Chondrocyte (in vitro differentiated cells): ENCODE measurements at places on chromosomes 5 and 9. TPM values are rescaled to one million over a fixed set of nuclear protein-coding genes. Genes with fewer than 3 reads are reported as not detected.

- DNase-seq = no peak
These were observed 139.6 kb downstream of the MAN2A1 start for GRCh38 chr5:109829331-109829730.

DNA sequence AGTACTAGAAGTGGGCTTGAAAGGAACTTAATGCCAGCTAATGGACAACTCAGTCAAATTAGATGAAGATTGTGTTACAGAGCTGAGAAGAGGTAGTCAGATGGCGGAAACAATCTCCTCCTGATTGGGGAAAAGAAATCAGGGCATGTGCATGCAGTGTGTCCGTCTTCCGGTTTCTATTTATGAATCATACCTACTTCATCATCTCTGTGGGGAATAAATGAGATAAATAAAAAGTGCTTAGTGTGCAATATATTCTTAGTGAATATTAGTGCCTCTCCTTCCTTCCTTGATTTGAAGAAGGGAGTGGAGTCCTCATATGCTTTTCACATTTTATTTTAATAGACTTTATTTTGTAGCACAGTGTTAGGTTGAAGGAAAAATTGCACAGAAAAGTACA, 108.7 kb upstream of the NFIL3 start:
- no peak for DNase-seq

NCS1 gene
- 50.0 to 59.5 TPM (median 56.6 TPM) in 3 replicates for total RNA-seq

DNA sequence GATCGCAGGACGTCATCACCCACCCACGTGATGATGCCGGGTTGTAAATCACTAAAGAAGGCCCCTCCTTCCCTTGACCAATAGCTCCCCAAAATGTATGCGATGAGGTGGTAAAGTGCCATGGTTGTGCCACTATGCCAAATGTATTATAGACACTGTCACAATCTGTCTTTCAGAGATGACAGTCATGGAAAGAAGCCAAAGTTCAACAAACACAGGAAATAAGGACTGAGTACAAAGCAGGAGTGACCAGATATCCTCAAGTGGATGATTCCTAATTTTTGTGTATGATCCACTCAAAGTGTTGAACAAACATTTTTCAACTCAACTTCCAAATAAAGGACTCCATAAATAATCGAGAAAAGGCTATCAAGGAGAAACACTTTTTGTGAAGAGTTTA, 12.5 kb downstream of the GLIS3 start:
- no peak for DNase-seq

DPYSL3 gene
- total RNA-seq = 60.2 to 63.1 TPM (median 60.4 TPM) in 3 replicates

FKTN gene
- total RNA-seq = 16.2 to 21.9 TPM (median 21.4 TPM) in 3 replicates

- DNase-seq = no peak
These were observed 735 bp downstream of the IDNK start for GRCh38 chr9:83623679-83624076.

GRCh38 chr9:114405294-114406034, 17.7 kb upstream of the AKNA start:
- no peak for DNase-seq

DNA sequence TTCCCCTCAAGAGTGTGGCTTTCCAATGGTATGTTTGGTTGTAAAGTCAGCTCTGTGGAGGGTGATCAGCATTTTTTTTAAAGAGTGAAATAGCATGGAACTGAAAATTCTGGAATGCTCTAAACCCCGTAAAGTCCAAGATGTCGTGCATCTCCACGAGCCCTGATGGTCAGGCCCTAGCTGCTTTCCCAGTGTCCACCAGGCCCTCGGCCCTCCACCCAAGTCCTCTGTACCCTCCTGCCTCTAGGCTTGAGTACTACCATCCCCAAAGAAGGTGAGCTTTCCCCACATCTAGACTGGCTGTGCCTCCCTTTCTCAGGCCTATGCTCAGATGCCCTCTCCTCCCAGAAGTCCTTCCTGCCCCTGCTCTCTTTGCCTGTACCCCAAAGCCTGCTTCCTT, 280.3 kb downstream of the GADD45G start:
- DNase-seq = peak; percentile 66

- no peak for DNase-seq
These were observed 67.3 kb upstream of the ZFR start for GRCh38 chr5:32511776-32512374.

DNA sequence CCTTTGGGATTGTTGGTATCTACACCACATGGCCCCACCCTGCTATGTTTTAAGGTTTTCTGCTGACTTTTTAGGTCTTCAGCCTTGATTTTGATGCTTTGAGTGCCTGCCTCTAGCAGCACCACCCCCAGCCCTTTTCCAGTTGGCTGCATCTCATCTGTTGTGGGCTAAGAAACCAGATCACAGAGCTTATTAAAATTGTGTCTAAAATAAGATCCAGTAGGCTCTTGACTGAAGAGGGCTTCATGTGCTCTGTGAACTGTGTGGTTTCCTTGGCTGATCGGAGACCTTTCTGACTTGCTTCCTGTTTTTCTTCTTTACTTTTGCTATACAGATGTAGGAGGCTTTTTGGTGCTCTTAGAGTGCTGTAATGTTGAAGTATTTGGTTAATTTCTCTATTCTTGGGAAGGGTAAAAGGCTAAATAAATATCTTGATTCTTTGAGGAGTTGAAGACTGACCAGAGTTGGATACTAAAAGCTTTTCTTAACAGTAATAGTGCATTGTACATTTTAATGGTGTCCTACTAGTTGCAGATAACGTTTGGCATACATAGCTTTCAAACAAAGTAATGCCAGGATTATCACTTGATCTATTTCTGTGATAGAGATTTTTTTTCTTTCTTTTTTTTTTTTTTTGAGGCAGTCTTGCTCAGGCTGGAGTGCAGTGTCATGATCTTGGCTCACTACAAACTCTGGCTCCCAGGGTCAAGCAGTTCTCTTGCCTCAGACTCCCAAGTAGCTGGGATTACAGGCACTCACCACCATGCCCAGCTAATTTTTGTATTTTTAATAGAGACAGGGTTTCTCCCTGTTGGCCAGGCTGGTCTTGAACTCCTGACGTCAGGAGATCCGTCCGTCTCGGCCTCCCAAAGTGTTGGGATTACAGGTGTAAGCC, 4.5 kb downstream of the UBE2D2 start:
- peak; percentile 38 for DNase-seq

DNA sequence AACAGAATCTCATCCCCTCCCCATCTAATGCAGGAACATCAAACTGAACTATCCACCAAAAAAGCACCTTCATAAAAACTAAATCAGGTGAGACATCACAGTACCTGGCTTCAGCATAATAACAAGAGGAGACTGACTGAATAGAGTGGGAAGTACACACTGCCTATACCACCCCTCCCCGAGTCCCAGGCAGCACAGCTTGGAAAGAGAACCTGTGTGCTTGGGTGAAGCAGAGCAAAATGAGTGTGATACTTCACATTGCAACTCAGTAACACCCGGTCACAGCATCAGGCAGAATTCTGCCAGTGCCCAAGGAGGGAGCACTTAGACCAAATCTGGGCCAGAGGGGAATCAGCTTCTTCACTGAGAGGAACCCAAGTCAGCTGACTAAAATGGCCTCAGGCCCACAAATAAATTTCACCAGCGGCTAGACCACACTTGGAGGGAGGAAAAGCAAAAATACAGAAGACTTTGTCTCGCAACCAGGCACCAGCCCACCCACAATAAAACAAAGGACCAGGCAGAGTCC, 69.3 kb upstream of the OR2K2 start:
- no peak for DNase-seq

- no peak for DNase-seq
These were observed 961.6 kb upstream of the CDH18 start for GRCh38 chr5:20949636-20950035.

DNA sequence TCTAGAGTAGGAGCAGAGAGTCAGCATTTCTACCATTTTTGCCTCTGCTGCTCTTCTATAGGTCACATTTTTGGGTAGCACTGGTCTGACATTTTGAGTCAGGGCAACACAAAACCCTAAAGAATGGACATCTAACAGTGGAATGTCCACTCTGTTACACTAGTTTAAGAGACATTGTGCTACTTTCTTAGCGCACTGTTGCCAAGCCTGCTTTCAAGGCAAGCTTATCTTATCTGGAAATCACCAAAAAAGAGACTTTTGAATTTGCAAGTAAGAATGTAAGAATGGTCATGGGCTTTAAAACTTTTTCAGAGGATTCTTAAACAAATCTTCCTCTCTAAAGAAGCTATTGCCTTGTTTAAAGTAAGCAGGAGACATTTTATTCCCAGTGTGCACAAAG, 73.0 kb upstream of the STARD4 start:
- DNase-seq = no peak

DNA sequence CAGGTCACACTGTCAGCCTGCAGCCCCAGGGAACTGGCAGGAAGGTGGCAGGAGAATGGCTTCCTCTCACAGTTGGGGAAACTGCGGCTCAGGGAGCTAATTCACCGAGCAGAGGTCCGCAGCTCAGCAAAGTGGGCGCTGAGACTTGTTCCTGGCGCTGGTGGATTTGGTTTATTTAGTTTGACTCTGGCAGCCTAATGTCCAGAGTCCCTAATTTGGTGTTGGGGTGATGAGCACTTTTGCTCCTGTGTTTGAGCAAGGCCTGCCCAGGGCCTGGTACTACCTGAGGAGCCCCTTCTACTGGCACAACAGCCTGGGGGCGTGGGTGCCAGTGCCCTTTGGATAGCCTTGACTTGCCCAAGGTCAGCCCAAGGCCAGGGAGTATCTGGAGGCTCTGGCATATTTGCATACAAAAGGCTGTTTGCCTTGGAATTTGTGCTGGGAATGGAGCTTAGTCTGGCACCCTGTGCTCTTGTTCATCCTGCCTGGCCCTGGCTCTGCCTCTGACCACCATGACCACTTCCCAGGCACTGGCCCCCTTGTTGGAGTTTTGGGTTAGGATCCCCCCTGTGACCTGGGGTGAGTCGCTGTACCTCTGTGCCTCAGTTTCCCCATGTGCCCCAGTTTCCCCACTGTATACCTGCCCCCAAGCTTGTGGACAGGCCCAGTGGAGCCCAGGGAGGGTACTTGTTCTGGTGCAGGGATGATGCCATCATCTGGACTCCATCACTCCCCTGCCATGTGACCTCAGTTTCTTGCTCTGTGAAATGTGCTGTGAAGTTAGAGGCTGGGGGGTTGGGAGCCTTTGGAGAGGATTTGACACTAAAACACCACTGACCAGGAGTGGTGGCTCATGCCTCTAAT, 1.4 kb downstream of the SUSD3 start:
- DNase-seq = no peak

SPATA31C1 gene
- not detected in 3 replicates for total RNA-seq

GRCh38 chr9:71670121-71670520, 98.2 kb downstream of the CEMIP2 start:
- no peak for DNase-seq

DNA sequence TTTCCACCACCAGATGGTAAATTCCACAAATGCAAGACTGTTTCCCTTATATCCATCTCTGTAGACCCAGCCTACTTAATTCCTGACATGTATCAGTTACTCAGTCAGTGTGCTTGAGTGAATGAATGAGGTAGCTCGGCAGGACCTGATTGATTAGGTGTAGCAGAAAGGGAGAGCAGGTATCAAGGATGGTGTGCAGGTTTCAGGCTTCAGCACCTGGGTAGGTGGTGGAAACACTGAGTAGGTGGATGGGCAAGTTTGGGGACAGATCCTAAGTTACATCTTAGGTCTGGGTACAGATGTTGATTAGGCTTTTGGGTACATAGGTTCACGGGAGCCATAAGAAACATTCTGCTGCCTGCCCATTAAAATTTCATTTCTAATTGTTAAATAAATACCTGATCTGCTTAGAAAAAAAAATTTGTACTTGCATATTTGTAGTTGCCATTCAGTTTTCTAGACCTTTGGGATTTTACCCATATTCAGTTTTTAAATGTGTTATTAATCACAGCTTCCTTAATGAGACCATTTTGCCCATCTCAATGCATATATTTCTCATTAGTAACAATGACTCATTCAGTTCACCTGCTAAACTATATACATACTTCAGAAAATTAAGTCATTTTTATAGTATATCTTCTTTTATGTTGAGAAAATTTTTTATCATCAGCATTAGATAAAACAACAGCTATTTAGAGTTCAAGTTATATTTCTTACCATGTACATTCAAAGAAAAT, 111.8 kb downstream of the INIP start:
- DNase-seq = no peak

DNA sequence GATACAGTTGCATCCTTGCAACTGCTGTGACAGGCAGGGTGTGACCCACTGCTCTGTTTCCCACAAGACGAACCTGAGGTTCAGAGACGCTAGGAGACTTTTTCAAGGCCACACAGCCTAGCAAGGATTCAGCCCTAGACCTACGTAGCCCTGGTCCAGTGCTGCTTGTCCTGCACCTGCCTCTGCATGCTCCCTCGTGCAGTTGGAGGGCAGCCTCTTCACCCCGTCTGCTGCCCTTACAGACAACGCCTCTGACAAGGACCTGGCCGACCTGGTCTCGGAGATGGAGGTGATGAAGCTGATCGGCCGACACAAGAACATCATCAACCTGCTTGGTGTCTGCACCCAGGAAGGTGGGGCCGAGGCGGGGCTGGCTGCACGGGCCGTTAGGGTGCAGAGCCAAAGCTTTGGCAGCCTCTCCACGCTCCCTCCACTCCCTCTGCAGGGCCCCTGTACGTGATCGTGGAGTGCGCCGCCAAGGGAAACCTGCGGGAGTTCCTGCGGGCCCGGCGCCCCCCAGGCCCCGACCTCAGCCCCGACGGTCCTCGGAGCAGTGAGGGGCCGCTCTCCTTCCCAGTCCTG, 8.5 kb downstream of the FGFR4 start:
- no peak for DNase-seq

GRCh38 chr5:149521739-149522685, 29.2 kb downstream of the CSNK1A1 start:
- DNase-seq = no peak

GPX8 gene
- 196 to 212 TPM (median 198 TPM) in 3 replicates for total RNA-seq

DNA sequence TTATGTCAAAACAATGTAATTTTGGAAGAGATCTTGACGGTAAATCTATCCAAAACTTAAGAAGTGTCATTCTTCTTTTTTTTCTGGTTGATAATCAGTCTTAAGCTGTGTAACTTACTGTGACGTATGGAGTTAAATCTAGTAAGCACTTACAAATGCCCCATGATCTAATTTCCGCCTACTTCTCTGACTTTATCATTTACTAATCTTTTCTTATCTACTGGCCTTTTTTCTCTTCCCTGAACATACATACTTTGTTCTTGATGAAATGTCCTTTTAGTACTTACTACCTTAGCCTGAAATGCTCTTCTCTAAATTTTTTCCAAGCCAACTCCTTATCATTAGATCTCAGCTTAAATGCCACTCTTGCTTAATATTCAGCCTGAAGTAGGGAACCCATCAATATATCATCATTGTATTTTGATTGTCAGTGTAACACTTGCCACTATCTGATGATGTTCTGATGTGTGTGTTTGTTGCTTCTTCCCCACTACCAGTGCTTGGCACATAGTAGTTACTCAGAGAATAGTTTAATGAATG, 27.6 kb downstream of the AP3S1 start:
- DNase-seq = no peak

GRCh38 chr5:127846884-127847283, 143.7 kb downstream of the CCDC192 start:
- no peak for DNase-seq

DNA sequence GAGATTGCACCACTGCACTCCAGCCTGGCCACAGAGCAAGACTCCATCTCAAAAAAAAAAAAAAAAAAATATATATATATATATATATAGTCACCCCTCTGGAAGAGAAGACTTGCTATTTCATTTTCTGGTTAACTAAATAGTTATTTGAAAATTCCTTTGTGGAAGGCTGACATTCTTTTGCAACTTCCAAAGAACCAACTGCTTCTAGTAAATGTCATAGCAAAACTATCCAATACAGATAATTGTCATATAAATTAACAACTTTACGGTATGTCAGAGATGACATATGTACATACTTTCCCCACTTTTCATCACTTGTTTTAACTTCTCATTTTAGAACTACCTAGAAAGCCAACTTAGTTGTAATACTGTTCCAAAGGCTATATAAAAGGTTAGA, 50.9 kb downstream of the PRUNE2 start:
- no peak for DNase-seq

PSD2 gene
- total RNA-seq = 0.47 to 1.5 TPM (median 0.82 TPM) in 3 replicates

CCL19 gene
- total RNA-seq = not detected in 3 replicates
